ENCODE measurements at places on chromosomes 4 and X.

- DNase-seq, result no peak
Measured at GRCh38 chr4:124863040-124863545, 150.6 kb upstream of the ANKRD50 start.

- DNase-seq, result no peak
Measured at GRCh38 chr4:155972098-155972497, 18.4 kb upstream of the CTSO start.

GRCh38 chr4:140312100-140312499 is 61.3 kb upstream of the SCOC start:
- DNase-seq, result no peak

DNA sequence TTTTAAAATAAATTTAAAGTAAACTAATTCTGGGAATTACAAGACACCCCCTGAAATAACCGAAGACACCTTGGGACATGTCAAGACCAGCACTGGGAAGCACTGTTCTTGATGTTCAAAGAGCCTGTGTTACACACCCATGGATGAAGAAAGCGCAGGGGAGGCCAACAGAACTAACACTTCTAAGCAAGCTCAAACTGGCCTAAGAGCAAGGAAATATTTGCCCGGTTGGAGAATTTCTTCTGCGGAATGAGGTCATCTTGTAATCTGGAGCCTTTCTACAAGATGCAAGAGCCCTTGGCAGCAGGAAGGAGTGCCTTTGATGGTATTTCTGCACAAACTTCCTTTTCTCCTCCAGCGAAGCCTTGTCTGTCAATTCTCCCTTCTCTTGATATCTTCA is 9.3 kb upstream of the EFHC2 start:
- no peak for DNase-seq

GRCh38 chr4:69518102-69518501 is 22.4 kb upstream of the UGT2B4 start:
- no peak for DNase-seq

DNA sequence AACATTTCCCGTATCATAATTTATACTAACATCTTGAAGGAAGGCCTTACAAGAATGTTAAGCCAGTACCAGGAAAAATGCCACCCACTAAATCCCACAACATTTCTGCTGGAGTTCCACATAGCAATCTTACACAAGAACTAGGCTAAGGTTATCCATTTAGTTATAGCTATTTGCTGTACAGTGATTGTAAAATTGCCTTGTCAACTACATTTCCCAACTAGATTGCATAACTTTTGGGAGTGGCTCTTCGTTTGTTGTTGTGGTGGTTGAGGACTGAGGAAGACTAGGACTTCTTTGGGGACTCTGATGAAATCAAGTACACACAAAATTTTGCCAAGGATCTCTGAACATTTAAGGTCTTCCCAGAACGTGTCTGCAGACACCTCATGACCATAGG is 8.0 kb downstream of the IBSP start:
- DNase-seq, result no peak

GRCh38 chrX:12443534-12444098 is 305.3 kb downstream of the FRMPD4 start:
- DNase-seq, result no peak

DNA sequence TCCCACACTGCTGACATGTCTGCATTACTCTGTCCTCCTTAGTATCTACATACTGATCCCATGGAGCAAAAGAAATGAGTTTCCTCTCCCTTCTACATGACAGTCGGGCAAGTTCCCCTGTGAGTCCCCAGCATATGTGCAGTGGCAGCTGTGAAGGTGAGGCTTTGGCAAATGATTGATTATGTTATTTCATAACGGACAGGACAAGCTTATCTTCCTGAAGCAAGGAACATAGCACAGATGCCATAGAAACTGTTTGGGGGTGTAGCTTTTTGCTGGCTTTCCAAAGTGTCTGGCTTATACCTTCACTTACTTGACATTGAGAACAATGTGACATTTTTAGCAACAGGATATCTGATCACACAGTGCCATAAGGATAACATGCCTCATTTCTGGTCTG is 136.8 kb upstream of the PDLIM3 start:
- DNase-seq, result no peak

DNA sequence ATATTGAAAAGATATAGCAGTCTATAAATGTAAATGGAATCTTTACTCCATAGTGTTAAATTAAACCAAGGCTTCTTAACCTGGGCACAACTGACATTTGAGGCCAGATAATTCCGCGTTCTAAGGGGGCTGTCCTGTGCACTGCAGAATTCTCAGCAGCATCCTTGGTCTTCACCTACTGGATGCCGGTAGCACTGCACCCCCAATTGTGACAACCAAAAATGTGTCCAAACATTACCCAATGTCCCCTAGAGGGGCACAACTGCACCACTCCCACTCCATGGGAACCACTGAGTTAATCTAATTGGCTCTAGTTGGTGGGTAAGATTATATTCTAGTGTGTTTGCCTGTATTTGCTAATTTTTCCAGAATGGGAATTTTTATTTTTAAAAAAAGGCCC is 16.6 kb downstream of the AP1S2 start:
- DNase-seq, result no peak

Measured in stimulated activated CD8-positive, alpha-beta memory T cell treated with anti-CD3 and anti-CD28 coated beads, Interleukin-4, amount 100 ng/mL, for 1 hour (primary cell).